Stimulated activated CD4-positive, alpha-beta T cell treated with anti-CD3 and anti-CD28 coated beads, Interleukin-4, amount 100 ng/mL, for 1 hour (primary cell): ENCODE measurements at places on chromosomes 12 and 14.
A peak's percentile ranks its signal among the peaks of the same experiment; 100 is the strongest.

DNA sequence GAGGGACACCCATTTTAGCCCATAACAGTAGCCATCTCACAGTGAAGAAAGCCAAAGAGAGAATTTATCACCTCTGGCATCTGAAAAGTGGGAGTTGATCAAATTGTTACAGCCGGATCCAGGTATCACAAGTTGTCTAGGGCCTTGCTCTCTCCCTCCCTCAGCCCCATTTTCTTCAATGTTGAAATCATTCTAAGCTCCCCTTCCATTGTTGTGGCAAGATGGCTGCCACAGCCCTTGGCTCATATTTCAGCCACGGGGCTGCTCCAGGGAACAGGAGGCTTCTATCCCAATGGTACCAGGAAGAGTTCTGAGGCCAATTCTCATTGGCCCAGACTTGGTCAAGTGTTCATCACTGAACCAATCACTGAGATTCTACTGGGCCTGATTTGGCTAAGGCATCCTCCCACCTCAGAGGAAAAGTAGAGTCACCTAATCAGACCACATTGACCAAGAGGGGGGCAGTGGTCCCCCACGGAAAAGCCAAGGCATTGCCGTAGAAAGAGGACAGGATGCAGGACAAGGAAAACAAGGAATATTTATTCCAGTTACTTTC lies 106.2 kb downstream of the GPATCH2L start:
- no peak for DNase-seq

DNA sequence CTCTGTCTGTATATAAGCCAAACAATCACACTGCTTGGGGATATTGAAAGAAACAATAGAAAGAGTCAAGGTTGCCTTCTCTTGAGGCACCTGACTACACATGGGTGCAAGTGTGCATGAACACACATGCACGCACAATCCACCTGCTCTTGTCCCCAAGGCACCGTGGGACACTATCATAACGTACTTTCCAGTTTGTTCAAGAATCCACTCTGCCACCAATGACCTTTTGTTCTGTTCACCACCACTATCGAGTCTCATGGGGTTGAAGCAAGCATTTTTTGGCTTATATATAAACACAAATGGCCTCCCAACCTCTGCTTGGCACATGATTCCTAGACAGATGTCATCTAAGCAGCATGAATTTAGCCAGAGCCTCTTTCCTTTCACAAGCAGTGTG lies 365.4 kb downstream of the EMP1 start:
- DNase-seq = no peak

DNA sequence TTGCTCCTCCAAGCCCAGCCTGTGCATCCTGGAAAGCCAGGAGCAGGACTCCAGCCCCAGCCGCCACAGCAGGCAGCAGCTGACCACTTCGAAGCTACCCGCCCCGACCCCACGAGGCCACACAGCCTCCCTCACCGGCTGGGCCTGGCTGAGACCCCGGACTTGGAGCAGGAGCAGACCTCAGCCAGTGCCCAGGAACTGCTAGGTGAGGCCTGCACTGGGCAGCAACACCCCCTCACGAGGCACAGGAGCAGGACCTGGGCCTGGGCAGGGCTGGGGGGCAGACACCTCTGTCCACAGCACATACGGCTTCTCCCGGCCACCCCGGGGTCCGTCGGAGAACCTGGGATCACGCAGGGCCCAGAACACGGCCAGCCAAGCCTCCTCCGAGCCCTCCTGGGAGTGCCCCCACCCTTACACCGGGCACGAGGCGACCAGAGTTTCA lies 137.4 kb upstream of the C14orf180 start:
- DNase-seq = no peak

DNA sequence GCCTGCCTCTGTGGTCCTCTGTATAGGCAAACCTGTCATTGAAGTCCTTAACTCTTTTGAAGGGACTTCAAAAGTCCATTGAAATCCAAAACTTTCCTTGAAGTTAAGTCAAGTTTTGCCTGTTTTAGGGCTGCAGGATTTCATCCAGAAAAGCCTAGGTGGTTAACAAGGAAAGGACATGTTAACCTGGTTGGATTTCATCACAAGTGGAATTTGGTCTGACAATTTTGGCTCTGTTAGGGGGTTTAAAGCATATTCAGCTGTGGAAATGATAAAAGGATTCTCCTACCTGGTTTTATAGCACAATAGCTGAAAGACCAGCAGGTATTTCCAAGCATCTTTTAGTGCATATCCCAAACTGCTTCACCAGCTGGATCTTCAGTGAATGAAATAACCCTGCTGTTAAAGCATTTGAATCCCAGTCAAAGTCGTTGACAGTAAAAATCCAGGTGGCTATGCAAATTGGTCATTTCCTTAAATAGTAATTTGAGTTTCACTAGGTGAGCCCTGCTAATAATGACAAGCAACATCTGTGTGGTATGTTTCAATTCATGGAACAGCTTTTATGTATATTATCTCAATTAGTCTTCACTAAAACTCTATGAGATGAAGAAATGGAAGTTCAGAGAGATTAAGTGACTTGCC lies 400.5 kb downstream of the ETNK1 start:
- no peak for DNase-seq

- DNase-seq = no peak
Observed at GRCh38 chr12:106152334-106152733, 13.6 kb upstream of the NUAK1 start.

GRCh38 chr12:57754411-57755193 lies at the start of gene MARCHF9:
Gene MARCHF9 (plus strand): TSS chr12:57755103. CDS start chr12:57755529, 426 bp downstream.
- peak; percentile 83 for DNase-seq

DNA sequence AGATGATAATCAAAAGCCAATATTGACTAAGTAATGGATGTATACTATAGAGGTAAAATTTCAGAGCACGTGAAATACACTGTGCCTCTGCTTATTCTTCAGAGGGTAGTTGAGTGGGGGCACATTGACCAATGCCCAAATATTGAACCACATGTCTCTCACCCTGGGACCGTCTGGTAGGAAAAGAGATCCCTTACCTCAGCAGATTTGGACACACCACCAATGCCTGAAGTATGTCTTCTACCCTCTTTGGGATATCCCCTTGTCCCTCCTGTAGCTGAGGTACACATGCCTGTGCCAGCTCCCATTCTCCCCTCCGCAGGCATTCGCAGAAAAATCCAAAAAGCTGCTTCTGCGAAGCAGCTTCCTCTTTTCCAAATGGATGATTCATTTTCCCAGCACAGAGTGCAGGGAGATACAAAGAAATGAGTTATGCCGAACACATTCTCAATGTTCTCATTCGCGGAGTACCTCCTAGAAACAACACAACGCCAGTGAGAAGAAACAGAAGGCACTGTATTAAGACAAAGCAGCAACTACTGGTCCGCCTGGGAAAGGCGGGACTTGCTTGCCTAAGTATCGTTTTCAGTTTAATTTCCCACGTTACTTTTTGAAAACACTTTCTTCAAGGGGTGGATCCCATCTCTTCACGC lies 691 bp downstream of the ZFYVE26 start:
- no peak for DNase-seq

- DNase-seq = no peak
Observed at GRCh38 chr12:124386059-124386458, 91.2 kb downstream of the RFLNA start.

GRCh38 chr12:77042833-77043232 lies 22.5 kb downstream of the E2F7 start:
- no peak for DNase-seq

- no peak for DNase-seq
Observed at GRCh38 chr12:117031843-117032592, 67.2 kb downstream of the TESC start.

DNA sequence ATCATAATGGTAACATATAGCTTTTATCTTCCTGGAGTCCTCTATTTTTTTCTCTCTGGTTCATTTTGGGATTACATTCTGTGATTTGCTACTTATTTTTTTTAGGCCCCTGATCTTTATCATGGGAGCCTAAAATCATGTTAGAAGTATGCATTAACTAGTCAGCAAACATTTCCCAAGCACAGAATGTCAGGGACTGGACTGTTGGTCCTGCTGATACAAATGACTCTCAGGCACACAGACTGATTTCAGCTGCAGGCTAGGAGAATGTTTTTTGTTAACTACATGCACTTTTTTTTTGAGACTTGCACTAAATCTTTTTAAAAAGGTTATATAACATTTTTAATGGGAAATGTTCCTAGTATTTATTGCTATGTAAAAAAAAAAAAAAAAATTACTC lies 131.1 kb downstream of the ACSS3 start:
- DNase-seq = no peak

DNA sequence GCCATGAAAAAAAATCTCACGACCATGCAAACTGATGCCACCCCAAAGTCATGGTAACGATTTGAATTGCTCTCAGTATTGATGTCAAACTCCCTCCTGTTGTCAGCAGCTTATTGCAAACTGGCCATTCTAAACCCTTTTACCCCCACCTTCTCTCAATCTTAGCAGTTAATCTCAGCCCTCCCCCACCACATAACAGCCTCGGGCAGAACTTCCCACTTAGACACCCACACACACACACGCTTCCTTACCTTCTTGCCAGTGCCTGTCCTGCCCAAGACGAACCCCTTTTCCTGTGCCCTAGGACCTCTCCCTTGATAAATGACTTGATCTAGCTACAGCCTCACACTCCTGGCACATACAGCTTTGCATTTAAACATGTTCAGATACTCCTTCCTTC lies 56.6 kb downstream of the GPATCH2L start:
- no peak for DNase-seq

- no peak for DNase-seq
Observed at GRCh38 chr14:51356381-51356780, 116.3 kb downstream of the TMX1 start.

GRCh38 chr14:94876306-94876705 lies 106.4 kb upstream of the GSC start:
- DNase-seq = no peak

GRCh38 chr14:80988735-80989429 lies 33.5 kb downstream of the TSHR start:
- DNase-seq = no peak

DNA sequence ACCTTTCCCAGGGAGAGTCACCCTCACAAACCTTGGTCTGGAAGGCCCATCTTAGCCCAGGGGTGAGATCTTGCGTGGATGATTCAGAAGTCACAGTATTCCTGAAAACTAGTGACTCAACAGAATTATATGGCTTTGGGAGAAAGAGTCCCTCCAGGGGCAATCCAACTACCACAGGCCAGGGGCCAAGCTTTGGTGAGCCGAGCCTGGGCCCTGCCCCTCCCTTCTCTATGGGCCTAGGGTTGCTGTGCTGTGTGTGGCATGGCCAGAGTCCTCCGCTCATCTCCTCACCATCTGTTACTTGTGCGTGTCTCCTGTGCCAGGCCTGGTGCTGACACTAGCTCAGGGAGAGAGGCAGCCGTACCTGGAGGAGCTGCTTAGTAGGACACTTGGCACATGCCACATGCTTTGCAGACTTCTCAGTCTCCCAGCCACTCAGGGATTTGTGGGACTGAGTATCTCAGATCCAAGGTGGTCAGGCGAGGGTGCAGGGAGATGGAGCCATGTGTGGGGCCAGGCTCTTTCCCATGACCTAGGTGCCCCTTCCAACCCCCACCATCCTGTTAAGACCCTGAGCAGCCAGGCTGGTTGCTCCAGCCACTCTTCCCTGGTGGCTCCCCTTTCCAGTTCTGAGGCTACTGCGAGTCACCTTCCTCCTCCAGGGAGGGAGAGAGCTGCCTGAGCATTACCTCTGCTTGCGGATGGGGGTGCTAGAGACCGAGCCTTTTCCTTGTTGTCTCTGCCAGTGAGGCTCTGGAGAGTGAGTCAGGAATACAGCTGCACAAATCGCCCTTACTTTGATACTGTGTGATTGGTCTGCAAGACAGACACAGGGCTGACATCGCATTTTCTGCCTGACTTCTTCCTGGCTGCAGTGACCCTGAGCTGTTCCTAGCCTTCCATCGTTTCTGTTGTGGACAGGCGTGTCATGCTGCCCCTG lies 94.1 kb downstream of the SLC25A47 start:
- DNase-seq = no peak

DNA sequence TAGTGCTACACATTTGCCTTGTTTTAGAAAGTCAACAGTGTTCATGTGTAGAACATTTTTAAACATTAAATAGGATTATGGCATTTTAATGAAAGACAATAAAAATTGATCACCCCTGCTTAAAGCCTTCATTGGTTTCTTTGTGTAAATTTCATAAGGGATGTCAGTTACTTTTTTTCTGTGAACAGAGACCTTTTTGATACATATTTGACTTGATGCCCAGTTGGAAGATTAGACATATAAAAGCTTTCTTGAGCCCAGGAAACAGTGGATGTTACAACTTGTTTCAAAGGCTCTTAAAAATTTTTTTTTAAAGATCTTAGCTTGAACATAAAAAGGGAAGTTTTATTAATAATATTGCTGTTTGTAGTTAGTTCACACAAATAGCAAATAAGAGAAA lies 168.7 kb upstream of the PDZRN4 start:
- DNase-seq = no peak

DNA sequence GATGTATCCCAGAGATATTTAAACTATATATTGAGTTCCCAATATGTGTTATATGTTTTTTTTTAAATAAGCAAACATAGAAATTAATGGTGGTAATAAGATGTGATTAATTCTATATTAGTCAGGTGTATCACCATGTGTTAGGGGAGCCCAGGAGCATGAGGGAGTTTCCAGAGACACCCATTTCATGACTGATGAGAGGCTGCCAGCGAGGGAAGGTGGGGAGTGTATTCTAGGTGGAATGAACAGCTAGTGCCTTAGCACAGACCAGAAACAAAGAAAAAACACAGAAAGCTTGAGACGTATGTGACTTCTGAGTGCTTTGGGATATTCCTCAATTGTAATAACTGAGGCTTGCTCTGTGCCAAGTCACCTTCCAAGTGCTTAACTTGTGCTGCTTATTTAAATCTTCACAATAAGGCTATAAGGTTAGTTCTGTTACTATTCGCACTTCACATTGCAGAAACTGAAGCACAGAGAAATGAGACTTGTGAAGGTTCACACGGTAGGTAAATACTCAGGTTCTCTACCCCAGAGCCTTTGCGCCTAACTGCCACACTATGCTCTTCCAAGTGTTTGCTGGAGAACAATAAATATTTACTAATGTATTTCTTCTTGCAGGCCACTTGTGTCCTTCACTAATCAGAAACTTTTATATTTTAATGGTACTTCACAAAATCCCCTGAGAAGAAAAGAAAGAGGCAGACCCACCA lies 17.9 kb upstream of the MGP start:
- no peak for DNase-seq
